ENCODE measurements at places on chromosomes 2 and 18. TPM values are rescaled to one million over a fixed set of nuclear protein-coding genes. Genes with fewer than 3 reads are reported as not detected.

TMEM17 gene
- 2.6 TPM for total RNA-seq

REG1B gene
- not detected for total RNA-seq

WDCP gene
- total RNA-seq: 11.2 TPM

EGR4 gene
- total RNA-seq: 0.22 TPM

GRCh38 chr2:174059178-174059883 is 94.2 kb upstream of the SP3 start:
- DNase-seq: peak; percentile 58

- no peak for DNase-seq
These were observed 141.7 kb upstream of the GPC1 start for GRCh38 chr2:240293557-240294461.

Measured in MCF 10A (cell line).